ENCODE measurements at places on chromosomes 11 and 22.

DNA sequence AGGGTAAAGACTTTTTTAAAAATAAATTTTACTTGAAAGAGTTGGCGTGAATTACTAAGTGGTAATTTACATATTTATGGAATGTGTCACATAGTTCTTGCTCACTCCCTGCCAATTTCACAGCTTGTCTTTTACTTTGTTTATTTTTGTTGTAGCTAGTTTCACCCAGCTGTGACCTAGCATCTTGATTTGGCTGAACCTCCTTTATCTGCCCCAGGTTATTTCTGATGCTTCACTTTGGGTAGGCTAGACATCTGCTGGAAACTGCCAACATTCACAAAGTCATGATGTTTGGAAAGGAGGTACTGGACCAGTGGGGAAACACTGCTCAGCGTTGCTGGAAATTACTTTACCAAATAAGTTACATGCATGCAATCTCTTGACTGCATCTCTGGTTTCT, 1676.0 kb upstream of the RAG2 start:
- no peak for DNase-seq

- peak; percentile 51 for DNase-seq
These were observed 15.5 kb upstream of the UPK3A start for GRCh38 chr22:45268958-45269844.

DNA sequence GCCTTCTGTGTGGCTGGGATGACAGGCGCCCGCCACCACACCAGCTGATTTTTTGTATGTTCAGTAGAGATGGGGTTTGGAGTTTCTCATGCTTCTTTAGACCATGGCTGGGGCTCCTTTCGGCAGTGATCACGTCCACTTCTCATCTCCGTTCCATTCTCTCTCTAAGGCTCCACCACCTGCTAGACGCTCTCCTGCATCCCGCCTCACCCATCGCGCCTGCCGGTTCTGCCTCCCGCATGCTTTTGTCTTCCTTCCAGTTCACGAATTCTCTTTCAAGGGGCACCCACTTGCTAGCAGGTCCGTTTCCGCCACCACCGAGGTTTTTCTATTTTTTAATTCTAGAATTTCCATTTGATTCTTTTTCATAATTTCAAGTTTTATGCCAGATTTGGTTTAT, 22.0 kb upstream of the SYT8 start:
- no peak for DNase-seq

- DNase-seq, result no peak
These were observed 14.7 kb upstream of the APLP2 start for GRCh38 chr11:130054966-130055365.

DNA sequence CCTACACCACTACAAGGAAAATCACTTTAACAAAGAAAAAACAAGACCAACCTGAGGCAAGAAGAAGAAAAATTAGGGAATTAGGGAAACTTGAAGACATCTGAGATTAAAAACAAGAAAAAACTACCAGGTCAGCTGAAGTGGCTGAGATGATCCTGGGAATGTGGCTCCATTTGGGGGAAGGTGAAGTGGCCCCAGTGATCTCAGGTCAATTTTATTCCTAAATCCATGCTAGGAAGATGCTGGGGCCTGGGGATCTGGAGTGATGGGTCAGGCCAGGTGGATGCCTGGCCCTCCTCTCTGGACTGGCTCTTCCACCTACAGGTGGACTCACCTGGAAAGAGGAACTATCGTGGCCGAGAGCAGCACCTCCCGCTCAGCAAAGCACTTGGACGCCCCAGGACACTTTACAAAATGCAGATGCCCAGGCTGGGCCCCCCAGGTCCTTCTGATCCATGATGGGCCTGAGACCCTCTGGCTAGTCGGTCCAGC, 6.7 kb downstream of the TOP3B start:
- DNase-seq, result no peak

- no peak for DNase-seq
These were observed 75.2 kb upstream of the GNAZ start for GRCh38 chr22:22995166-22995565.

- peak; percentile 31 for DNase-seq
These were observed 30.6 kb downstream of the CAPN1 start for GRCh38 chr11:65212226-65212801.

DNA sequence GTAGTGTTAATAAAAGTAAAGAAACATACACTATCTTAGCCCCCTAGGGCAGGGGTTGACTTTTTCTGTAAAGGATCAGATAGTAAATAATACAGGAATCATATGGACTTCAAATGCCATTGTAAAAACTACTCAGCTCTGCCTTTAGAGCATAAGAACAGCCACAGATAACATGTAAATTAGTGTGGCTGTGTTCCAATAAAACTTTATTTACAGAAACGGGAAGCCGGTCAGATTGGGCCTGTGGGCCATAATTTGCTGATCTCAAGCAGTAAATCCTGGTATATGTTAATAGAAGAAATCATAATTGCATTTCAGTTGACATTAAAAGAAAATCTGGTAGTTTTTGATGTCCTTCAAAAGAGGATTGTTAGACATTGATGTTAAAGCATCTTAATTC, 76.5 kb downstream of the ZC3H12C start:
- no peak for DNase-seq

DNA sequence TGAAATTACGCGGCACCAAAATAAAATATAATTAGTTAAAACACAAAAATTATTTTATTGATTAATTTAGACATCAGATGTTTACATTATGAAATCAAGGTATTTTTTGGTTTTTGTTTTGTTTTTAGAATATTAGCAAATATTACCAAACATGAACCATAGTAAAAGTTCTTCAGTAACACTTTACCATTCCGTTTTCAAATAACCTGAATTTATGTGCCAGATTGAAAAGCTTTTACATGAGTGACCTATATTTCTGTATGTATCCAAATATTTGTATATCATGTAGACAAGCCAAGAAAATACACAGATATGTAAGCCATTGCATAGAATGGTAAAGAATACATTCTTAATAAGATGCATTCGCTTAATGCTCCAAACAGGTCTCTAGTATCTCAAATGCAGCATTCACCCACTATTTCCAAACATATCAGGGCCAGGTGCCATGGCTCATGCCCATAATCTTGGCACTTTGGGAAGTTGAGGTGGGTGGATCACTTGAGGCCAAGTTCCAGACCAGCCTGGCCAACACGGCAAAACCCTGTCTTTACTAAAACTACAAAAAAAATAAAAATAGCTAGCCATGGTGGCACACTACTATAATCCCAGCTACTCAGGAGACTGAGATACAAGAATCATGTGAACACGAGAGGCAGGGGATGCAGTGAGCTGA, 102.4 kb upstream of the SERPIND1 start:
- DNase-seq, result no peak

DNA sequence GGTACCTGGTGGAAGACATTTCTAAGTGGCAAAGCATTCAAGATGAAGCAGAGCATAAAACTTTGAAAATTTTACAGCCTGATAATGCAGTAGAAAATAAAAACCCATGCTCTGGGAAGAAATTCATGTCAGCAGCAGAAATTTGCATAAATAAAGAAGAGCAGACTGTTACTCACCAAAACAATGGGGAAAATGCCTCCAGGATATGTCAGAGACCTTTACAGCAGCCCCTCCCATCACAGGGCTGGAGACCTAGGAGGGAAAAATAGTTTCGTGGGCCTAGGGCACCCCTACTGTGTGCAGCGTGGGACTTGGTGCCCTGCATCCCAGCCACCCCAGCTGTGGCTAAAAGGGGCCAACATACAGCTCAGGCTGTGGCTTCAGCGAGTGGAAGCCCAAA, 5.4 kb upstream of the DKK3 start:
- DNase-seq, result no peak

GRCh38 chr11:68872216-68873003, 30.7 kb upstream of the CPT1A start:
- DNase-seq, result no peak

DNA sequence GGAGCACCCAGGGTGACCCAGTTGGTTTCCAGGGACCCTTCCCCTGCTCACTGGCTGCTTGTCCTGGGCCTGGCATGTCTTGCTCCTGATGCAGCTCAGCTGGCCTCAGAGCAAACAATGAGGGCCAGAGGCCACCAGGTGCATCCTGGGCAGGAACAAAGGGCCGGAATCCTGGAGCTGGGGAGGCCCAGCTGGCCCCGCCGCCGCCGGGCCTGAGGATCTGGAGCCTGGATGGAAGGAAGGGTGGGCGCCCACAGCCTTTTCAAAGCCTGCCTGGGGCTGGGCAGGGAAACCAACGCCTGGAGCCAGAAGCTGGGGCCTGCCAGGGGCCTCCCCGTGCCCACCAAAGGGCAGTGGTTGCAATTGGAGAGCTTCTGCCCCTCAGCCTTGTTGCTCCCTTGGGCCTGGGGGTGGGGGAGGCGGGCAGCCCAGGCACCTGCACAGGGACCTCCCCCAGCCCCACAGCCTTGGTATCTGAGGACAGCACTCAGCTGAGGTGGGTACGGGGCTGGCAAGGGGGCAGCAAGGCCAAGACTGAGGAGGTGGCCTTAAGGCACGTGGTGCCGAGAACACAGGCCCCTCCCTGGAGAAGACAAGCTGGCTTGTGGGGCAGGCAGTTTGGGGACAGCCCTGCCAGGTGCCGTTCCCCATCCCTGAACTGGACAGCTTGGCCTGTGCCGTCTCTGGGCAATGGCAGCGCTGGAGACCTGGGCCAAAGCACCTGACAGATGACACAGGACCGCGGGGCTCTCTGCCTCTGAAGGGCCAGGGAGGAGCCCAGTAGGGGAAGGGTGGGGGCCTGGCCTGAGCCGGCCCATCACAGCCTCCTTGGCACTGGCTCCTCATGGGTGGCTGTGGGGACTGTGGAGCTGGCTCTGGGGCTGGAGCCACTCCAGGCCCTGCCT, 7.1 kb upstream of the ADORA2A start:
- no peak for DNase-seq

DNA sequence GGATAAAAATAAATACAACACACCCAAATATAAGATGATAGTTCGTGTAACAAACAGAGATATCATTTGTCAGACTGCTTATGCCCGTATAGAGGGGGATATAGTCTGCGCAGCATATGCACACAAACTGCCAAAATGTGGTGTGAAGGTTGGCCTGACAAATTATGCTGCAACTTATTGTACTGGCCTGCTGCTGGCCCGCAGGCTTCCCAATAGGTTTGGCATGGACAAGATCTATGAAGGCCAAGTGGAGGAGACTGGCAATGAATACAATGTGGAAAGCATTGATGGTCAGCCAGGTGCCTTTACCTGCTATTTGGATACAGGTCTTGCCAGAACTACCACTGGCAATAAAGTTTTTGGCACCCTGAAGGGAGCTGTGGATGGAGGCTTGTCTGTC, 4.9 kb downstream of the IFT46 start:
- no peak for DNase-seq

DNA sequence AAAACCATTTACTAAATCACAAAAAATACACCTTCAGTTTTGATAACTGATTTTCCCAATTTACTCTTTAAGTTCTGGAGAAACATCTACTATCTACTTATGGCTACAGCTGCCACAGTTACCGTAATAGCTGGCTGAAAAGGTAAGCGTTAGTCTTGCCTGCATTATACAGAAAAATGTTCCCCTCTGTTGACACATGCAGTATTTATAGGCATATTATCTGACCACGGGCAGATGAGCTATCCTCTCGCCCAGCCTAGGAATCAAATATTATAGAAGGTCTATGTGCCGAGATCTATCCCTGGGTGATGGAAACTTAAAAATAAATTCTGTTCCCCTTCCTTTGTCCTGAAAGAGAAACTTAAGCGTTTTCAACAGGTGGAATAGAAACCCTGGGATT, 283.8 kb downstream of the CADM1 start:
- no peak for DNase-seq

- DNase-seq, result no peak
These were observed 23.7 kb upstream of the FGF3 start for GRCh38 chr11:69842746-69843528.
